ENCODE measurements at places on chromosomes 4 and X. TPM values are rescaled to one million over a fixed set of nuclear protein-coding genes. Genes with fewer than 3 reads are reported as not detected.

Gene NDST4
- total RNA-seq = not detected

Gene LRP2BP
- 0.34 TPM for total RNA-seq

Gene ANTXR2
- total RNA-seq = 33.3 TPM

Gene CLDN22
- not detected for total RNA-seq

Gene PAGE2
- total RNA-seq = not detected

Gene GPRASP2
- 9.8 TPM for total RNA-seq

Gene BBS12
- total RNA-seq = 4.4 TPM

Gene CPZ
- 0.74 TPM for total RNA-seq

Gene ASB12
- total RNA-seq = 0.17 TPM

Gene CENPVL1
- not detected for total RNA-seq

Gene HS6ST2
- total RNA-seq = 1.5 TPM

Gene CLDN2
- not detected for total RNA-seq

Gene BEND2
- not detected for total RNA-seq

Gene AFM
- not detected for total RNA-seq

Gene AMTN
- total RNA-seq = not detected

Gene NLRP2B
- total RNA-seq = not detected

Gene MAGEA11
- not detected for total RNA-seq

Gene COL4A6
- total RNA-seq = 2.0 TPM

Gene LEF1
- 3.7 TPM for total RNA-seq

Gene MAGEC1
- not detected for total RNA-seq

Gene CDX4
- not detected for total RNA-seq

Gene STK32B
- total RNA-seq = 0.59 TPM

Gene CD38
- total RNA-seq = under 0.01 TPM

Gene GSX2
- total RNA-seq = not detected

Gene CDKL2
- 0.84 TPM for total RNA-seq

Gene TCEAL2
- not detected for total RNA-seq

Gene FMR1NB
- not detected for total RNA-seq

Gene IL2RG
- total RNA-seq = not detected

Gene PNMA5
- not detected for total RNA-seq

Gene PDLIM3
- 7.9 TPM for total RNA-seq

Gene CSN1S1
- not detected for total RNA-seq

Gene HSPA4L
- total RNA-seq = 3.6 TPM

All from bronchus fibroblast of lung (primary cell).